ENCODE measurements at places on chromosomes 2 and 18.

GRCh38 chr18:13587477-13587876 lies 138.9 kb downstream of the FAM210A start:
- DNase-seq = no peak

- no peak for DNase-seq
Observed at GRCh38 chr2:197784956-197785941, at the start of gene BOLL. Gene BOLL (minus strand): TSS chr2:197785319. CDS start chr2:197781850, 3,469 bp downstream.

DNA sequence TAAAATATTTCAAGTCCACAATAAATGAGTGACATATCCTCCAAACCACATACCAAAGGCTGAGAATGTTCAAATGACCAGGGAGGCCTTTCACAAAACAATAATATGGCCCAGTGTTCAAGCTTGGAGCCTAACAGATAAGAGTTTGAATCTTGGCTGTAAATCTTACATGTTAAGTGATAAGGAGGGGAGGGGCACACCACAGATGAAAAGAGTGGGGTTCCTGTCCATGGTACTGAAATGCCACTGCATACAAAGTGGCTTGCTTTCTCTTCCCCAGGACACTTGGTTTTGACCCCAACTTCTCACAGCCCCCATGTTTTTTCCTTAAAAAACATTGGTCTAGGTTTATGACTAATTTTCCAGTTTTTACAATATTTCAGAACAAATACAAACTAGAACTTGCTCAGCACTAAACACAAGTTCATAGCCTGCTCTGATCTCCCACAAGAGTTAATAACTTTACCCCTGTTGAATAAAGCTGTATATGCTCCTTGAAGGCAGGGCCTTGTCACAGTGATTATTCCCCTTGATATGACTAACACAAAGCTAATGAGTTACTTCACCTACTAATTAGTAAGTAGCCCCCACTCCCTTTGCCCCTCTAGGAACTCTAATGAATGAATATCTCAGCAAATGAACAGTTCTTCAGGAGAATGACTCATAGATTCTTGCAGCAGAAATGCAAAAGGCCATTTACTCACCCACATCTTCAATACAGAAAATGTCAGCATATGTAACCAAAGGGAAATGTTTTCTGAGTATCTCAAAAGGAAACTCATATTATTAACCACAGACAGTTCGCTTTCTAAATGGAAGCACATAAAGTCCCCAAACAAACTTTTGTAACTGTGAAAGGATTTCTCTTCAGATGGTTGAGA lies 142.2 kb downstream of the SATB2 start:
- no peak for DNase-seq

- DNase-seq = no peak
Observed at GRCh38 chr2:129780316-129781270, 198.9 kb upstream of the RAB6C start.

DNA sequence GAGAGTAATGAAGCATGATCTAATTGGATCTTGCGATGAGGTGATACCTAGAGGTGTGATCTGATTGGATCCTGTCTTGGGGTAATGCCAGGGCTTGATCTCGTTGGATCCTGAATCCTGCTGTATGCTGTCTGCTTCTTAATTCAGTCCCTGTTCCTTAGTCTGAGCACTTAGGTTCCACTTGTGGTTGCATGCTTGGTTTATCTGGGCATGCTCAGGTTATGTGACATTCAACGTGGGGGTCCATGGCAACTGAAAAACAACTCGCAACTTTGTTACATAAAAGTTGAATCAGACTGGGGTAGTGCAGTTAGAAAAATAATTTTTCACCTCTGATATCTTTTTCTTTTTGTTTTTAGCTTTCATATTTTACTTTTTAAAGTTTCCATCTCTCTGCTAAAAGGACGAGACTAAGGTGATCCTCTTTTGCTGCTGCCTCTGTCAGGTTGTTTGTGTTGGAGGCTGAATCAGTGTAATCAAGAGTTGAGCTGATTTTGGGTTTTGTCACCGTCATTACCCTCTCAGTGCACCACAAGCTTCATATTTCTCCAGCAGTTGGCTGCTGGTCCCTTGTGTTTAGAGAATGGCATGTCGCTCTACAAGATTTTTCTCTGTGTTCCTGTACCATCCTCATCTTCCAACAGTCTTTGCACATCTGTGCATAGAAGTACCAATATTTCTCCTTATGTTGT lies 67.9 kb downstream of the NCOA1 start:
- DNase-seq = no peak

- DNase-seq = no peak
Observed at GRCh38 chr2:111186933-111187332, 66.2 kb downstream of the BCL2L11 start.

DNA sequence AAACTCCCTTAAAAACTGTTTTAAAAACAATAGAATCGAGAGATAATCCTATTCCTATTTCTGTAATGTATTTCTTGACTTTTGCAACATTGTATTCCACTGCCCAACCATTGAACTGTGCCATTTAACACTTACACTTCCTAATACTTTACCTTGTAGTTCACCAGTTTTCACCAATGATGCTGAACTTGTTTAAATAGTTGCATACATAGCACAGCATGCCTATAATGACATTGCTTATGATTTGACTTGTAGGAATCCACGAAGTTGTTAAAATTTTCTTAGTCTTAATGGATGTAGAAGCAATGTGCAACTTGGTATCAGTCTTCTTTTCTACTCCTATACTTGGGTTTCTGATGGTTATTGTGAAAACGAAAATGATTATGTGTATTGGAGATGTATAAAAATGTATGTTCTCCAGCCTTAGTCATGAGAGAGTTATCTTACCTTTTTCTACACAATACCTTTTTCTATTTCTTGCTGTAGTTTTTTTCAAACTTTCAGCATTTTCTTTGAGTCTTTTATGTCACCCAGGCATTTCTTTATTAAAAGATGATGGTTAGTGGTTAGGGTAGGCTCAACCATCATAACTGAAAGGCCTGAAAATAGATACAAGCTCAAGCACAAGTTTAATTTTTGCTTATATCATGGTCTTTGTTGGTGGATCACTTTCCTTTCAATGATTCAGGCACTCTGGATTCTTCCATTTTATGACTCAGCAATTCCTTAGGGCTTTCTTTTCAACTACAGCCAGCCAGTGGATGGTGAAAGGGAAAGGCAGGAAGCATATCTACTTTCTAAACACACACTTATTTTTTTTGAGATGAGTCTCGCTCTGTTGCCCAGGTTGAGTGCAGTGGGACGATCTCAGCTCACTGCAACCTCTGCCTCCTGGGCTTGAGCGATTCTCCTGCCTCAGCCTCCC lies 9.4 kb downstream of the GPD2 start:
- no peak for DNase-seq

DNA sequence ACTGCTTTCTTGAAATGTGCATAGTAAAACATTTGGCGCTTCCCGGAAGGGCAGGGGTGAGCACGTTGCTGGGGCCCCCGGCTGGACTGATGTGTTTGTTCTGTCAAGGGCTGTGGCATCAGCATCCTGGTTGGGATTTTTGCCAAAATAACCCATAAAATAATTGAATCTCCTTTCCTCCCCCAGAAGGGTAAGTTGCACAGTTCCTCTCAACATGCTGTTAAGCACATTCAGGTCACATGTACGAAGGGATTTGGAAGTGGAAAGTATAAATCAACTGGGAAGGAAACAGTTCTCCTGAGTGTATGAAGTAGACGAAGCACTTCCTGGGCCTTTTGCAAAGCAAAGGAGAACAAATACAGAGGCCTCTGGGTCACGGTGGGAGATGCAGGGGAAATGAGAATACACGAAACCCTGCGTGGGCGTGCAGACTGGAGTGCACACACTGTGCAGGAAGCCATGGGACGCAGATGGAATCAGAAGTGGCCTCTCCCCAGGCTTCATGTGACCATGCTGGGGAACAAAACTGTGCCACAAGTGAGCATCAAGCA lies 183.9 kb downstream of the LPIN1 start:
- no peak for DNase-seq

GRCh38 chr18:74897971-74898657 lies 300.4 kb downstream of the ZNF407 start:
- DNase-seq = no peak

- DNase-seq = no peak
Observed at GRCh38 chr2:223735659-223736244, 101.6 kb downstream of the AP1S3 start.

- no peak for DNase-seq
Observed at GRCh38 chr18:55546851-55547704, 40.9 kb downstream of the TCF4 start.

DNA sequence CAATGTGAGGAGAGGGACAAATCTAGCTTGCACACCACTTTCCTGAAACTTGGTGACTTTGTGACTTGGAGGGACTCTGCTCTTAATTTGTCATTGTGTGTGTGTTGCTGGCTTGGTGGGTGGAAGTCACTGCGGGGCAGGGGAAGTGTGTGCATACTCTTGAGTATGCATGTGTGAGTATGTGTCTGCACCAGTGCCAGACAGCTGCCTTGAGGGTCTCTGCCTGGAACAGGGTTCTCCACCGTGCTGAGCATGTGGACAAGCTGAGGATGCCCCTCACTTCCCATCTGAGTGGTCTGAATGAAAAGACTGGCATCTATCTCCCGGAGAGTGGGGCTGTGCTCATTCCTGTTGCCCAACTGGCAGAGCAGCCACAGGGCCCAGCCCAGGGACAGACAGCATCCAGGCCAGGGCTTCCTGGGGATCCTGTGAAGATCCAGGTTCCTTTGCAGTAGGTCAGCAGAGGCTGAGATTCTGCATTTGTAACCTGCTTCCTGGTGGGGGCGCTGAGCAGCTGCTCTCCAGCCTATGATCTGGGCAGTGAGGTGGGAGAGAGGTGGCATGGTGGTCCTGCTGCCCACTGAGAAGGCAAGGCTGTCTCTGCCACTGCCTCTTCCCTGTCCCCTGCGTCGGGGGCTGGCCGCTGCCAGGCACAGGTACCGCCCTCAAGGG lies 138.9 kb upstream of the HAAO start:
- no peak for DNase-seq

DNA sequence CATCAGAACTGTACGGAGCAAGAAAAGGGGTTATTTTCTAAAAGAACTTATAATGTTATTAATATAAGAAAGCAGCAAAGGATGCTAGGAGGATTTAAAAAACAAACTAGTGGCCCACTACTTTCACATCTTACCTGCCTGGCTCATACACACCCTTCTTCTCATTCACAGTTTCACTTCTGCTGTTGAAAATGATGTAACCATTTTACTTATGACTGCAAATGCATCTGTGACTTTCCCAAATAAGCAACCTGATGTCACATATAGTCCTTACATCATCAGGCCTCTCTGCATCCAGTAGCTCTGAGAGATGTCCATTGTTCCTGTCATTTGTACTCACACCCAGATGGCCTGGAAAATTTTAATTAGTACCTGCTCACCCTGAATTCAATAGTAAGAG lies 101.8 kb upstream of the MYO3B start:
- DNase-seq = no peak

DNA sequence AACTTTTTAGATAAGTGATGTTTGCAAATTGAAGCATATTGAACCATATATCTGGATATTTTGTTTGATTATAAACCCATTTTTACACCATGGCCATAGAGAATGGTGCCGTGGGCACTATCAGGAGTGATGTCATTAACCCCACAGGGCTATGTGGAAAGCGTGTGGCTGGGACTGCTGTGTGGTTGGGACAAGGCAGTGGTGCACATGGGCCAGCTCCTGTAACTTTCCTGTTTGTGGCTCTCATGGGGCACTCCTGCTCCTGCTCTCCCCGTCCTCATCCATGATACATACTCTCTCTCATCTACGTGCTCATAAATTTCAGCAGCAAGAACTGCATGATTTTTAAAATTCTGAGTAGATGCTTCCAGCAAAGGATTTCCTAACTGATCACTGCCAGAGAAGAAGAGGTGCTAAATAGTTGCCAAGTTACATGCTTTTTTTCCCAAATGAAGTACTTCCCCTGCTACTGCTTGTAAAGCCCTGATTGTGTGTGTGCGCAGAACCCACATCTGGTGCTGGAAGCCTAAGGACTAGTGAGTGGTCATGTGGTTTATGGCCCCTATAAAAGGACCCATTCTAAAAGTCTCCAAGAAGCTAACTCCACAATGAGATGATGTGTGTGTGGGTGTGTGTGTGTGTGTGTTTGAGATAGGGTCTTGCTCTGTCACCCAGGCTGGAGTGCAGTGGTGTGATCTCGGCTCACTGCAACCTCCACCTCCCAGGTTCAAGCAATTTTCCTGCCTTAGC lies 240.8 kb downstream of the NEDD4L start:
- no peak for DNase-seq

GRCh38 chr2:239103125-239104098 lies 255.5 kb downstream of the TWIST2 start:
- no peak for DNase-seq

GRCh38 chr2:110829413-110830146 lies 97.2 kb downstream of the ACOXL start:
- DNase-seq = no peak

DNA sequence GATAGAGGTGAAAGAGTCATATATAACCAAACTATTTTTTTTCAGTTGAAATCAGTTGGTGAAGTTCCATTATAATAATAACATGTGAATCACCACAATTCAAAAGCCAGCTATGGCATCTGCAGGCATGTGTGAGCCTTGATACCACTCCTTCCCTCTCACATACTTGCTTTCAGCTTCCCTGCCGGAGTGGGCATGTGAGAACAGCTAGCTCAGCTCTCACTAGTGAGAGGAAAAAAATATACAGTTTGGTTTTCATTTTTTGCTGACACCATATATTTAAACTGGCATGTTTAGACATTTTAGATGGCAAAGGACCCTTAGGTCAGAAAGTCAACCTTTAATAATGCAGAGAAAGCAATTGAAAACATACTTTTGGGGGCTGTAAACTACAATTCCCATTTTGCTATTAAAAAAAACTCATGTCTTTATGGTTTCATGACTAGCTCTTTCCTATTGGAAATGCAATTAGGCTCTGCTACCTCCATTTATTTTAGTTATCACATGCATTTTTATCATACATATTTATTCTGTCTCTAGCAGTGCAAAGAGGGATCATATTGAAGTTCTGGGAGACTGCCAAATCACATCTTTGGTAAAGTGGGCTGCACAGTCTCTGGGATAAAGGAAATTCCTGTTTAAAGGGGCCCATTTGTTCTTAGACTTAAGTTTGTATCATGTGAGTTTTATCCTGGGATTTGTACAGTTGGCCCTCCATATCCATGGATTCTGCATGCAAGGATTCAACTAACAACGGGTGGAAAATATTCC lies 33.2 kb upstream of the SLC40A1 start:
- DNase-seq = no peak

GRCh38 chr2:43327119-43327518 lies 100.7 kb upstream of the ZFP36L2 start:
- DNase-seq = no peak

DNA sequence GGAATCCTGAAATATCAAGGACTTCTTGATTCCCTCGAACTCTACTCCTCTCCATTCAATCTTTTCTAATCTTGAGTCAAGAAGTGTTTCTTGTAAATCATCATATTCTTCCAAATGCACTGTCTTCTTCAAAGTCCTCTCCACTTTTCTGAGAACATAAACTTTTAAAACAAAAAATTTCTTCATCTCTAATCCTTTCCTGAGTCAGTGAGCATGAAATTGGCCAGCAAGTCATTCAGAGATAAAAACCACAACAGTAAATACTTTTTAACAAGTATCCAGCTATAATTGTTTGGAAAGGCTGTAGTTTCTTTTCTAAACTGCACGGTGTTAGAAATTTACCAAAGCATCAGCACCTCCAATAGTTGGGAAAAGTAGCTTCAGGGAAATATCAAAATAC lies 312.6 kb upstream of the GALNT5 start:
- DNase-seq = no peak

GRCh38 chr2:172864182-172864581 lies 128.5 kb downstream of the RAPGEF4 start:
- DNase-seq = no peak

Data from effector CD4-positive, alpha-beta T cell (primary cell).